ENCODE measurements at places on chromosomes 7 and 10. TPM values are rescaled to one million over a fixed set of nuclear protein-coding genes. Genes with fewer than 3 reads are reported as not detected.
A peak's percentile ranks its signal among the peaks of the same experiment; 100 is the strongest.

DNA sequence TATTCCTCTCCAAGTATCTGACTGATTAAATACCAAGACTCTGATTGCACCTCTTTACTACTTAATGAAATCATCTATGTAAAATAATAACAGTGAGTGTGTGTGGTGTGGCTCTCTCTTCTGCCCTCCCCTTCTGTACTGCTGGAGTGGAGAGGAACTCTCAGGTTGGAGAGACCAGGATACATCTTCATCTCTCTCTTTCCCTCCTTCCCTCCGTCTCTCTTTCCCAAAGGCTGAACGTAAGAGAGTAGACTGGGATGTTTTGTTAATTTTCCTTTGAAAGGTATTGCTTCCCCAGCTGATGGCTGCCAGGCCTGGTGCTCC is 272 bp upstream of the GJC3 start:
- DNase-seq, result no peak

DNA sequence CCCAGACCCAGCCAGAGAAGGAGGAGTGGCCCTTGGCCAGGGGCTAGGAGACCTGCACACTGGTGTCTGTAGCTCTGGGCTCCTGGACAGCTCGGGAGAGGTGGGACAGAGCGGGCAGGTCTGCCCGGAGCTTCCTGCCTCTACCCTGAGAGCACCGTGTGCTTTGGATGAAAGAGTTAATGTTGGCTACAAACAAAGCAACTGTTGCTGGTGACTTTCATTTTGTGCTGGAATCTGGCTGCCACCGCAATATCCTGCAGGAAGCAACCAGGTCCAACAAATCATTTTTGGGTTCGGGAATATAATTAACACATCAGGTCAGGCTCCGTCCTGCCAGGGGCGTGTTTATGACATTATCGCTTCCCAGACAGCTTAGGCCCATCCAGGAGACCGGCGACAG is 441.8 kb upstream of the MKI67 start:
- DNase-seq, result no peak

DNA sequence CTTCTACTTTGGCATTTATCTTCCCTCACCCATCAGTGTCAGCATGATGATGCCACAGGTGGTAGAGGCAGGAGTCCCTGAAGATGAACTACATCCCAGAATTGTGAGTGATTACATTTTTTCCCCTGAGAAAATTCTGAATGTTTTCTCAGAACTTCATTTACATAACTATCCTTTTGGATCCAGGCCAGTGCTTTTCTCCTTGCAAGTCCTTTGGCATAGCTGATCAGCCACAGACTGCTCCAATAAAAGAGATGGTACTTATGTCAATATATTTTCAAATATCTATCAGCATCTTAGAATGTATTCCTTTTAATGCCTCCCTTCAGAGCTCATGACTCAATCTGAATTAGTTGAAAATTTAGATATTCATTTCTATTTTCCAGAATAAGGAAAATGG is 135.5 kb downstream of the IQUB start:
- DNase-seq, result no peak

GRCh38 chr10:27223964-27224363 is 16.6 kb downstream of the ACBD5 start:
- DNase-seq, result no peak

DNA sequence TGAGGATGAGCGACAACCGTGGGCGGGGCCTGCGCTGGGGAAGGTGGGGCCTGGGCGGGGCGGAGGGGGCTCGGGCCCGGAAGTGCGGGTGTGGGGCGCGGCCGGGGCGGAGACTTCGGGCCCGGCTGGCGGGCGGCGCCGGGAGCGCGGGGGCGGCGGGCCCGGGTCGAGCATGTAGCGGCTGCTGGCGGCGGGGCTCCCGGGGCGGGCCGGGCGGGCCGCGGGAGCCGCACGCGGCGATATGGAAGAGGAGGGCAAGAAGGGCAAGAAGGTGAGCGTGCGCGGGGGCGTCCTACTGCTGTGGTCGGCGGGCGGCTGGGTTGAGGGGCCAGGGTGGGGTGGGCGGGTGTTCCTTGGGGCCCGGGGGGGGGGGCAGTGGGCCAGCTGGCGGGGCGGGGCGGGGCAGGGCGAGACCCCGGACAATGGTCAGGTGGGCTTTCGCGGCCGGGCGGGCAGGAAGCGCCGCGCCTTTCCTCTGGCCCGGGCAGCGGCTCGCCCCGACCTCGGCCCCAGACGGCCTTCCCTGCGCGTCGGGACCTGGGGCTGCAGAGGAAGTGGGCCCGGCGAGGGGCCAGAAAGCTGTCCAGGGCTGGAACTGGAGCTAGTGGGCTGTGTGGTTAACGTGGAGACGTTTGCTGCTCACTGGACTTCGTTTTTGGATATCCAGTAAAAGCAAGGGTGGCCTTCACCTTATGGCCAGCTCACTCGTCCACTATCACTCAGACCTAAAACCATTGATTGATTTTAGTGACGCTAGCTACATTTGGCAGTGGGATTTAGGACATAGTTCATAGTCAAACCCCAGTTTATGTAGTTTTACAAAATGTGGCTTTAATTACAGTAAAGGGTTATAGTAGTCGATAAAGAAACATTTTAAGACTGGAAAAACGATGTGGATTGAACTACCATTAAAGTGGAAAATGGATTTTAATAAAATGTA is at the start of gene CCM2:
Gene CCM2 (plus strand): TSS at position 109 of the 940 bp plus-strand sequence. CDS start 133 bp downstream, at position 242.
- DNase-seq, result no peak

GRCh38 chr7:26157520-26158105 is 5.6 kb downstream of the NFE2L3 start:
- DNase-seq, result no peak

DNA sequence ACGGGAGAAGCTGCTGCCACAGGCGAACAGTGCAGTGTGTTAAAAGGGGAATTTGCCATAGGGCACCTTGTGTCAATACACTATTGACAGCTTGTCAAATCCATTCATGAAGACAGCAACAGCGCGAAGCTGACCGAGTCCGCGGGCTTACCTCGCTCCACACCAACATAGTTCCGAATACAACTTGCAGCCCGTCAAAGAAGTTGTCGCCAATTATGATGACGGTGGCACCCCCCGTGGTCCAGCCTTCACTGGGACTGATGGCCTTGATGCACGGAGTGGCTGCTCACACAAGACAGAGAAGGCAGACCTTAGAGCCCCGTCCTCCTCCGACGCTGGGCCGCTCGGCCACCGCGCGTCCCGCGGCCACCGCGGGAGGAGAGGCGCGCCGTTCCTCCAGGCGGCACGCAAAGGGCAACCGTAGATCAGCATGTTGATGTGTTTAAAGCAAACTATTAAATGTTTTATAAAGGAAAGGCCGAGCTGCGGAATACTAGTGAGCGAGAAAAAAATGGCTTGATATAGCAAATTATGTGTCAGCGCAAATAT is 96.4 kb downstream of the EBF3 start:
- DNase-seq, result no peak

- DNase-seq, result no peak
These were observed 10.1 kb downstream of the OTUD1 start for GRCh38 chr10:23448802-23449570.

DNA sequence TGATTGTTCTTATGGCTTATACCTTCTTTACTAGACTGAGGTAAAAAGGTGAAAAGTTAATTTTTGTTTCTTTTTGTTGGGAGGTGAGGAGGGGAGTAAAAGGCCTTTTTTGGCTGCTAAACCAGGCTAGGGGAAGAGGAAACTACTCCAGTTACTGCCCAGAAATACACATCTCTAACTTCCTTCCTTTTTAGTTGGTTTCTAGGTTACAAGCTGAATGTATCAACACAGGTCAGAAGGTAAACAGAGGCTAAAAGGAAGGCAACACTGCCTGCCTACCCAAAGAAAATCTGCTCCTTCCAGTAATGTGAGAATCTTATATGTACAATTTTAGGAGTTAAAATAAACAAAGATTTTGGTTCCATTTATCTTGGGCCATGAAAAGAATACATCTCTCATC is 140.4 kb downstream of the NRBF2 start:
- DNase-seq, result no peak

DNA sequence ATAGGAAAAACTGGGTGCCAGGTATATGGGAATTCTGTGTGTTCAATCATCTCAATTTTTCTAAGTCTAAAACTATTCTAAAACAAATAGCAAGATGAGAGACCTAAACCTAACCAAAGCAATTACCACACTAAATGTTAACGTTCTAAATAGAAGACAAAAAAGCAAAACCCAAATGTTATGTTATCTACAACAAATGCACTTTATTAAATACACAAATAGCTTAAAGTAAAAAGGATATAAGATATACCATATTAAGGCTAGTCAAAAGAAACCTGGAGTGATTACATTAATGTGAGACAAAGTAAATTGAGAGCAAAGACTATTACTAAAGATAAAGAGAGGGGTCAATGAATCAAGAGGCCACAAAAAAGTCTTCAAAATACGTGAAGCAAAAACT is 81.4 kb downstream of the LARP4B start:
- DNase-seq, result no peak

DNA sequence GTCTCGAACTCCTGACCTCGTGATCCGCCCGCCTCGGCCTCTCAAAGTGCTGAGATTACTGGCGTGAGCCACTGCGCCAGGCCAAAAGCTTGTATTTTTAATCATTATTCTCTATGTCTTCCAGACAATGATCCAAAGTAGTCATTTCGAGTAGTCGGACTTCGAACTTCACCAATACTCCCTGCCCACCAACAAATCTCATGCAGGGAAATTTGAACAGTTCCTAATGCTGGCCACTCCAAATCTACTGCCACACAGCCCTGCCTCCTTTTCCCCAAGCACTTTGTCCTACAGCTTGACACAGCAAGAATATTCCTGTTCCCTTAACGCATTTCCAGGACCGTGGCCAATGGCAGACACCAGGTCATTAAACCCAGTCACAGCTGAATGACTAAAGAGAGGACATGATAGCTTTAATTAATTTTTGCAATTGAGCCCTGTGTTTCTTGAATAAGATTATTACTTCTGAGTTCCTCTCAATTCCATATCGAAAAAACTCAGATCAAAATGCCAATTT is 142.3 kb upstream of the NRP1 start:
- DNase-seq, result no peak

DNA sequence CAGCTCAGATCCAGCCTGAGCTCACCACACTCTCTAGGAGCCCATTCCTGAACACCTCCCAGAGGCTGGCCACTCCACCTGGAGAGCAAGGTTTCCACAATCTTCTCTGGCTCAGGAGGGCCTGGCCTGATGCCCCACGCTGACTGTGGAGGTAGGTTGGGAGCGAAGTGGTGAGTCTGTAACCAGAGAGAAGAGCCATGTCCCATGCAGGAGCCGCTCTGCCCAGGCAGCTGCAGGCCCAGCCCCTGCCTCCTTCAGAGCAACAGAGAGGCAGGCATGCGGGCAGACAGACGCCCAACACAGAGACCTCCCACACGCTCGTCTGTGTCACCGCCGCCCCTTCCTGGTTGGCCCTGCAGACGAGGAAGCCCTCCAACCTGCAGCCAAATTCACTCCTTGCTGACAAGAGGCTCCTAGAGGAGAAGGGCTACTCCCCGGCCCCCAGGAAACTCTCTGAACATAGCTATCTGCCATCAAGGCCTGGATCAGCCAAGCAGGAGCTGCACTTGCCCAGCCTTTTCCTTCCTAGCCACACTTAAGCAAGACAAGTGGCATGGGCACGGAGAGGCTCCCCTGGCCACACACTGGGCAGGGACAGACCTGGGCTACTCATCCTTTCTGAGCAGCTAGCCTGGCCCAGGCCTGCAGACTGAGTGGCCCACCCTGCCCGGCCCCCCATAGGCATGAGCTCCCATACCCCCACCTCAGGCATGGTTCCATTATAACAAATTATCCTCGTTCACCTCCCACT is 101.9 kb downstream of the GRID1 start:
- peak; percentile 76 for DNase-seq

DNA sequence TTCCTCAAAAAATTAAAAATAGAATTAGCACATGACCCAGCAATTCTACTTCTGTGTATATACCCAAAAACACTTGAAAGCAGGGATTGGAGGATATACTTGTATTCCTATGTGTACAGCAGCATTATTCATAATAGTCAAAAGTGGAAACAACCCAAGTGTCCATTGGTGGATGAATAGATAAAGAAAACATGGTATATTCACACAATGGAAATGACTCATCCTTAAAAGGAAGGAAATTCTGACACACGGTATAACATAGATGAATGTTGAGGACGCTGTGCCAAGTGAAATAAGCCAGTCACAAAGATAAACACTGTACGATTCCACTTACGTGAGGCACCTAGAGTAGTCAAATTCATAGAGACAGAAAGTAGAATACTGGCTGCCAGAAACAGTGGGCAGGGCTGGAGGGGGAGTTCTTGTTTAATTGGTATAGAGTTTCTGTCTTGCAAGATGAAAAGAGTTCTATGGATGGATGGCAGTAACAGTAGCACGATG is 26.6 kb upstream of the KAT6B start:
- no peak for DNase-seq

DNA sequence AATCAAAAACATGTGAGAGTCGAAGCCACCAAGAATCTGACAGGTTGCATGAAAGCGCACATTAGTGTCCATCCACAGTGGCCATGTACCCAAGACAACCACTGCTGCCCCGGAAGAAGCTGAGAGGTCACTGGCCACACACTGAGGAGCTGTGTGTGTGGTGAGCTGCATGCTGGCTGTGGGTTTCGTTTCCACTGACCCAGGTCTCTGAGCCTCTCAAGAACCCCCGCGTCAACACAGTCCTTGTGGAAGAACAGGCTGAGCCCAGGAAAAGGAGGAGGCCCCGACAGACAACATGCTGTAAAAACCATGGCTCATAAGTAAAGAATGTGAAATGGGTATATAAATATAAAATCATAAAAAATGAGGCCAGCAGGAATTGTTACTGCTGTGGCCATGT is 8.2 kb downstream of the VIPR2 start:
- peak; percentile 51 for DNase-seq

GRCh38 chr7:98771519-98771918 is 98.3 kb downstream of the TMEM130 start:
- no peak for DNase-seq

GRCh38 chr7:155799514-155799913 is 12.7 kb downstream of the SHH start:
- no peak for DNase-seq

GRCh38 chr10:97851341-97852001 is 1.8 kb downstream of the GOLGA7B start:
- no peak for DNase-seq

DNA sequence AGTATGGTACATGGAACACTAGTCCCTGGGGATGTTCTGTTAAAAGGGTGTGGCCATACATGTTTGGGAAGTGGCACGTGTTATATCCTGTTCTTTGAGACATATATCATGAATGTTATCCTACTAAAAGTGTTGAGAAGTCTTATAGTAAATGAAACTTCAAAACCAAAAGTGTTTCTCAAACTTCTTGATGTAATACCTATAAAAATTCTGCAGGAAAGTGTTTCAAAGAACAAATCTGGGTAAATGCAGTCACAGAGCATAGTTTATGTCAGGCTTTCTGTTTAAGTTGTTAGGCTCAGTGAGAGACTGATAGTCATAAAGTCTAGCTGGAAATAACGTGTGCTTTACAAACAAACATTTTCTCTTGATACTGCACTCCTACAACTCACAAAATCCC is 273.7 kb downstream of the KIF20B start:
- no peak for DNase-seq

The MNX1 gene
- not detected for total RNA-seq

The NEUROG3 gene
- total RNA-seq, result 0.71 TPM

The FOXI2 gene
- total RNA-seq, result not detected

The ENO4 gene
- 0.45 TPM for total RNA-seq

The MYL10 gene
- total RNA-seq, result not detected

The EPHA1 gene
- total RNA-seq, result 0.22 TPM

The PRPS1L1 gene
- not detected for total RNA-seq

The POM121 gene
- total RNA-seq, result 60.6 TPM

The KAZALD1 gene
- total RNA-seq, result 1.9 TPM

The CDC14C gene
- not detected for total RNA-seq

The MSMB gene
- total RNA-seq, result not detected

Measured in mesenteric fat pad (tissue), 1 donor.